ENCODE measurements at places on chromosomes 2 and 18.
A peak's percentile ranks its signal among the peaks of the same experiment; 100 is the strongest.

DNA sequence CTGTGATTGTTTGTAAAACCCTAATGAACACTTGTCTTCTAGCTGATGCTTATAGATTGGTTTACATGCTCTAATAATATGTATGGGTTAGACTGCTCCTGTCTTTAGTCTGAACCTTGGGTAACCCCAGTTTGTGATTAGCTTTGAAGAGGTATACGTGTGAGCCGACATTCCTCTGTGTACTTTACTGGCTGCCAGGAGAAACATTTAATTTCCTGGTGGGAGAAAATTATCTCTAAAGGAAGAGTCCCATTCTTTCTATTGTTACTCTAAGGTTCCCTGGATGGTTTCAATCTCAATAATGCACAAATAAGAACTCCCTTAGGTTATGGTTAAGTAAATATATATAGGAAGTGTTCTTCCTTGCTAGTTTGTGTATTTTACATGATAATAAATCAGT, 143.6 kb upstream of the ZSWIM2 start:
- no peak for DNase-seq

DNA sequence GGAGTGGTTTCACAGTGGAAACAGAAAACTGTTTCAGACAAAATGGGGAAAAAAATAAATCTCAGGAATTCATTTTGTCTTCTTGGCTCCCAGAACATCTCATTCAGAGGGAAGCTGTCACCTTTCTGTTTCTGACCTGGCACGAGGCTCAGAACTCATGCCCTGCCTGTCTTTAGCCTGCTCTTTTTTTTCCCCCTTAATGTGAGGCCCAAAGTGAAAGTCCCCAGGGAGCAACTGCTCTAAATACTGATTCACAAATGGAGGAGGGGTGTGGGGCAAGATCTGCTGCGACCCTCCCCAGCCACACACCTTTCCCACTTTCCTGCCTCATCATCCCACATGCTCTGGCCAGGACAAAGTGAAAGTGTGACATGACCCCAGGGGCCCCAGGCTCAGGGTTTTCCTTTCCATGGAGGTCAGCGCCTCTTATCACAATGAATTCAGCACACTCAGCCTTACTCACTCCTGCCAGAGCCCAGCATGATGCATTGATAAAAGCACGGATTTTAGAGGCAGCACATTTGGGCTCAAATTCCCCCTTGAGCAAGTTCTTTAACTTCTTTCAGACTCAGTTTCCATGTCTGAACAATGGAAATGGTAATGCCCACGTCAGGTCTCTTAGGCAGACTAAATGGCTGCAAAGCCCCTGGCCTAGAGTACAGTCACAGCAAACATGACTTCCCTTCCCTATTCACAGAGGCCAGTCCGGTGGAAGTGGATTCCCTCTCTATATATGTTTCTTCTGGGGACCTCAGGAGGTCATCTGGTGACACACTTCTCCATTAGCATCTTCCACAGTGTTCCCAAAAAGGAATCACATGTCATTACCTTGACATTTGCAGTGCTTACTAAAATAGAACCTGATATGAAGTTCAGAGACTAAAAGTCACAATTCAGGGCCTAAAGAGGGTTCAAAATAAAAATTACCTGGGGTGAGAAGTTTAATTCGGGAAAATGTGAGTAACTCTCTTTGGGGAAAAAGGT, 55.3 kb upstream of the TMEM163 start:
- DNase-seq, result no peak

DNA sequence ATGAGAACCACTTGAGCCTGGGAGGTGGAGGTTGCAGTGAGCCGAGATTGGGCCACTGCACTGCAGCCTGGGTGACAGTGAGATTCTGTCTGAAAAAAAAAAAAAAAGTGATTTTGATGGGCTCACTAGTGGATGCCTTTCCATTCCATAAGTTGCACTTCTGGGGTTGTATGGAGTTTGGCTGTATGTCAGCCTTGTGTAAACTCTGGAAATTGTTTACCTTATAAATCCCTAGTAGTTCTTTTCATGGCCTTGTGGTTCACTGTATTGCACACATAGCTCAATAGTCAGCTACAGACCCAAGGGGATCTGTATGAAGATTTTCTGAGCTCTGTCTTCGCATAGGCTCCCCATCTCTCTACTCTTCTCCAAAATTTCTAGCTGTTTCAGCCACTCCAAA, 131.9 kb downstream of the SOX11 start:
- DNase-seq, result no peak

GRCh38 chr2:127663566-127664064, 11.7 kb downstream of the LIMS2 start:
- no peak for DNase-seq

DNA sequence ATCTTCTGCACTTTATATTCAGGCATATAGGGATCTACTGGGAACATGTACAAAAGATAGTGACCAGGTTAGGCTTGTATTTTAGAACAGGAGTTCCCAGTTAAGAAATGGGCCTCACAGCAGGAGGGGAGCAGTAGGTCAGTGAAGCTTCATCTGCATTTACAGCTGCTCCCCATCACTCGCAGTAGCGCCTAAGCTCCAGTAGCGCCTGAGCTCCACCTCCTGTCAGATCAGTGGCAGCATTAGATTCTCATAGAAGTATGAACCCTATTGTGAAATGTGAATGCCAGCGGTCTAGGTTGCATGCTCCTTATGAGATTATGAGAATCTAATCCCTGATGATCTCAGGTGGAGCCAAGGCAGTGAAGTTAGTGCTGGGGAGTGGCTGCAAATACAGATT, 224.4 kb upstream of the CYRIA start:
- DNase-seq, result no peak

- no peak for DNase-seq
Observed at GRCh38 chr2:128651000-128651399, 332.3 kb upstream of the HS6ST1 start.

DNA sequence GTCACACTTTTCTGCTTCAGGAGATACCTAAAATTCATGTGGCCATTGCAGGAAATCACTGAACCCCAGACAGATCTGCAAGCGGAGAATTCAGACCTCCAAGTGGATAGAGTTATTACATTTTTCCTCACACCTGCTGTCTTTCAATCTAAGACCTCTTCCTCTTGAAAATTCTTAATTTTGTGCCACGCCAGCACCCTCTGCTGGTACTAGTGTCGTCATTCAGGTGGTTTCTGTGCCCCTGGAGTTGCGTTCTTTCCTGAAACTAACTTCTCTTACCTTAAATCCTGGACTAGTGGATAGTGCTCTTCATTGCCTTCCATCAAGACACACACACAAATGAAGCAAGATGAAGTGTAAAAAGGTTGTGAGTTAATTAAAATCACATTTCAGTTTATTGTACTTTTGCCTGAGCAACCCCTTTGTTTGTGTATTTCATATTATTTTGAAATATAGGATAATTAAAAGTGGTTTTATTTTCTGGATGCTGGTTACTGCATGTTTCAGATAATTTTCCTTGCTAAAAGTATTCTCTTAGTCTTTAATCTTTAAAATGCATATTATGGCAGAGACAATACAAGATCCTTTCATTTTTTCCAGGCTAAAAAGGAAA, 1.6 kb upstream of the DNER start:
- DNase-seq, result peak; percentile 21
